ENCODE measurements at places on chromosomes 16 and 17.

- DNase-seq = no peak
These were observed 55.3 kb downstream of the ULK2 start for GRCh38 chr17:19812407-19812806.

DNA sequence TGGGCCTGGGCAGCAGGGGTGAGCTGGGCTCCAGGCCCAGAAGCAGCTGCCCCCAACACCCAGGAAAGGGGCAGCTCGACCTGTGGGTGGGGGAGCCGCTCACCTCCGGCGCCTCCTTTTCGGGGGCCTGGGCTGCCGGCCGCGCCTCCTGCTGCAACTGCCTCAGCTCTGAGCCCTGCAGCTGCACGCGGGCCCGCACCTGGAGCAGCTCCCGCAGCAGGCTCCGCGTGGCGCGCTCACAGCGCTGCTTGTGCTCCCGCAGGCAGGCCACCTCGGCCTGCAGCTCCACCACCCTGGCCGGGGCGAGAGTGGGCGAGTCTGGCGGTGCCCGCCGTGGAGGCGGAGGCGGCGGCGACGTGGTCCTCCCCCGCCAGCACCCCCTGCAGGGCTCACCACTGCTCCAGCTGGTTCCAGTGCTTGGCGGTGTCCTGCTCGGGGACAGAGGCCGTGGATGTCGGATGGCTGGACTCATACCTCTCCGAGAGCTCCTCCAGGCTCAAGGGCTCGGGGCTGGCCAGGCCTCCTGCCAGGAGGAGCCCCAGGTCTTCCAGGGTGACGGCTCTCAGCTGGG lies 868 bp downstream of the CCDC154 start:
- DNase-seq = no peak

DNA sequence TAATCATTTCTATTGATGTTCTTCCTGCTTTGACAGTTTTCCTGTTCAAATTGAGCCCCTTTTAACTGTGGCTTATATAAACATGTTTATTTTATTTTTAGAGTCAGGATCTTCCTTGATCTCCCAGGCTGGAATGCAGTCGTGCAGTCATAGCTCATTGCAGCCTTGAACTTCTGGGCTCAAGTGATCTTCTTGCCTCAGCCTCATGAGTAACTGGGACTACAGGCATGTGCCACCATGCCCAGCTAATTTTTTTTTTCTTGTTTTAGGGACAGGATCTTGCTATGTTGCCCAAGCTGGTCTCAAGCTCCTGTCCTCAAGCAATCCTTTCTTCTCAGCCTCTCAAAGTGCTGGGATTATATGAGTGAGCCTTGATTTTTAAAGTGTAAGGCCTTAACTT lies 14.7 kb downstream of the PHKB start:
- no peak for DNase-seq

DNA sequence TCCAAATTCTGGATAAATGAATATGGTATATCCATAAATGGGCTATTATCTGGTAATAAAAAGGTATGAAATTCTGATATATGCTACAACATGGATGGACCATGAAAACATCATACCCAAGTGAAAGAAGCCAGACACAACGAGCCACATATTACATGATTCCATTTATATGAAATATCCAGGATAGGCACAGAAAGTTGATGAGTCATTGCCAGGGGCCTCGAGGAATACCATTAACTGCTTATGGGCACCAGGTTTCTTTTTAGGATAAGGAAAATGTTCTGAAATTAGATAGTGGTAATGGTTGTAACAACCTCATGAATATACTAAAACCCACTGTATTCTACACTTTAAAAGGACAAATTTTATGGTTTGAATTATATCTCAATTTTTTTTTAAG lies 123.2 kb downstream of the PITPNC1 start:
- no peak for DNase-seq

GRCh38 chr17:58086953-58087352 lies 3.7 kb downstream of the DYNLL2 start:
- DNase-seq = no peak

- peak; percentile 68 for DNase-seq
These were observed 380 bp downstream of the HS3ST3A1 start for GRCh38 chr17:13601322-13601775.

- no peak for DNase-seq
These were observed 34.0 kb downstream of the PLCD3 start for GRCh38 chr17:45098081-45098868.

GRCh38 chr17:38761612-38762011 lies 9.1 kb downstream of the PSMB3 start:
- DNase-seq = no peak

- DNase-seq = no peak
These were observed 52.1 kb upstream of the ZNF750 start for GRCh38 chr17:82891911-82892310.

- no peak for DNase-seq
These were observed 2.4 kb upstream of the TMEM204 start for GRCh38 chr16:1530883-1531637.

DNA sequence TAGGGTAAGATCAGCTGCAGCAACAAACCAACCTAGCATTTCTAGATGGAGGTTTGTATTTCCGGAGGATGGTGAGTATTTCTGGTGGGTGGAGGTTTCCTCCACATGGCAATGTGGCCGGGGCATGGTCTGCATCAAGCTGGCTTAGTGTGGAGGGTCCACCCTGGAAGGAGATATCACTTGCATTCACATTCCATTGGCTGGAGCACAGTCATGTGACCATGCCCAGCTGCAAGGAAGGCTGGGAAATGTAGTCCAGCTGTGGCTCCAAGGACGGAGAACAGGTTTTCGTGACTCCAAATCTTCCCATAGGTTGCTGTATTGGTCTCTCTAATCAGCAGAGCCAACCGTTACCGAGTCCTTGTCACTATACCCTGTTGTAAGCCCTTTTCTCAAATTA lies 68.7 kb downstream of the RAI1 start:
- no peak for DNase-seq

DNA sequence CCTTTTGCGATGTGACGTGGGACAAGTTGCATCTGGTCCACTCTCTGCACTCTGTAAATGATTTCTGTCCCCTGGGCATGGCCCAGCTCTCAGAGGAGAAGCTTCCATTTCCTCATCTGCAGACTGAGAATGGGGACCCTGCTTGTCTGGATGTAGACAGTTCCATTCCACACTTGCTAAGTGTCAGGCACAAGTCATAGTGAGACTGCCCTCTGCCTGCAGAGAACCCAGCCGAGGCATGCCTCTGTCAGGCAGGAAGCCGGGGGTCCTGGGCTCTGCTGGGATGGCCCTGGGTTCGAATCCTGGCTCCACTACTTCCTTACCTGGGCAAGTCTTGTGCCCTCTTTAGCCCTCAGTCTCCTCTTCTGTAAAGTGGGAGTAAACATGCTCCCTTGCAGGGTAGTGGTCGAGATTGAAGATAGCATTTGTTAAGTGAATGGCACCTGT lies 4.1 kb downstream of the MAP2K3 start:
- DNase-seq = no peak

DNA sequence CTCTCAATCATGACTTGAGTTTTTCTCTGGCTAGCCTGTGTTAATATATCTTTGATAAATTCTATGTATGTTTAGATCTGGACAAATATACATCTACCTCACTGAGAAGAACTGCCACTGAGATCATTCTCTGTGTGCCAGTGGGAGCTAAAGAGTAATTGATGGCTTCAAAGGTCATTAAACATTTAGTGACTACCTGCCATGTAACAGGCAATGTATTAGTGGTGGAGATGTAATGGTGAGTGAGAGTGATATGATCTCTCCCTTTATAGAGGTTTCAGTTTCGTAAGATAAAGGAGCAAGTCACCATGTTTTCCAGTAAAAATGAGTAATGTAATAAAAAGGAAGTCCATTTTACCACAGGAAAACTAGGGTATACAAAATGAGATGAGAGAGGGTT lies 235.8 kb upstream of the CDH8 start:
- DNase-seq = no peak

DNA sequence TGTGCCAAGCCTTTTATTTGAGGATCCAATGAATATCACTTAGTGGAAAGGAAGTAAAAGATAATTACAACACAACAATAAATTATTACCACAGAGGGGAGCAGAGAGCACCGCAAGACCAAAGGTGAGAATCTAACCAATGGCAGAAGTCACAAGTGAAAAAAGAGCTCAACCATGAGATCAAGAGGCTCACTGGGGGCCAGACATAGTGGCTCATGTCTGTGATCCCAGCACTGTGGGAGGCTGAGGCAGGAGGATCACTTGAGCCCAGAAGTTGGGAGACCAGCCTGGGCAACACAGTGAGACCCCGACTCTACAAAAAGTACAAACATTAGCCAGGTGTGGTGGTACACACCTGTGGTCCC lies 17.7 kb downstream of the ANKRD11 start:
- no peak for DNase-seq

GRCh38 chr16:86242244-86243122 lies 267.8 kb upstream of the FOXF1 start:
- DNase-seq = no peak

- no peak for DNase-seq
These were observed 125.7 kb downstream of the COPRS start for GRCh38 chr17:31733326-31733725.

DNA sequence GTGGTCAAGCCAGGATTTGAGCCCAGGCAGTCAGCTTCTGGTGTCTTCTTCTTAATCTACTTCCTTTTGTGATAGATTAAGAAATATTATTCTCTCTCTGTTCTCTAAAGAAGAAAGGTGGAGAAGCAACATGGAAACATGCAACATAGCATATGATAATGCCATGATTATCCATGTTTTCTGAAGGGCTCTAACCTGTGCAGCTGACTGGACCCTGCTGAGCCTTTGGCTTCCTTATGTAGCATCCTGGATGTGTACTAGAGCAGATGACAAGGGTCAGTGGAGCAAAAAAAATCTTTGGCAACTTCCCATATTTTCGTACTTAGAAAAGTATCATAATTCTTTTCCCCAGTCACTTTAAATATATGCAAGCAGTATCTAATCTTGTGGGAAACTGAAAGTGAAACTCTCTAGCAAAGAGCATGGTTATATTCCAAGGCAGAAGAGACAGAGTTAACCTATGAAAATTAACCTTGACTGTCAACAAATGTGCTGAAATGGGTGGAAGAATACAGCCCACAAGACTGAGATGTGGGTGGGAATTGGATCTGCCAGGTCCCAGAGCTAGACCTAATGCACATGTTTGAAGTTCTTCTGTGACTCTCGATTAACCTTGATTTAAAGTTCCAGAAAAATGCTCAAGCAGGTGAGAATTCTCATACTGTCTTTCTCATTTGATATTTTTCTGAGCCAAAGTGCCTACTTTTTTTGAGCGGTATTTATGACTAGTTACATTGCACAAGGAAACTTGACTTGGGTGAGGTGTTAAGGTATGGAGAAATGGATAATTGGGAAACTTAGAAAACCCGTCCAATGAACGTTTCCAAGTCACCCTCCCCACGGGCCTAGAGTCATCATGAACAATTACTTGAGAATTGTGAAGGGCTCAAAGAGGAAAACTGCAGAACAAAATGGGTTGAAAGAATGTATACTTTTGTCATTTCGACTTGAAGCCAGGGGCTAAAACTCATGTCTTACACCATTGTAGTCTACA lies 248.6 kb downstream of the FTO start:
- peak; percentile 7 for DNase-seq

GRCh38 chr17:78853926-78854394 lies 13.3 kb upstream of the USP36 start:
- no peak for DNase-seq

GRCh38 chr17:36089888-36090836 lies at the start of gene CCL3:
CCL3 (minus strand) TSS chr17:36090143; CDS start chr17:36090058, 85 bp downstream.
- DNase-seq = no peak

GRCh38 chr16:79369796-79370195 lies 230.7 kb downstream of the MAF start:
- DNase-seq = no peak

GRCh38 chr17:71232801-71233559 lies 887.8 kb upstream of the SOX9 start:
- DNase-seq = no peak

- DNase-seq = no peak
These were observed 22.6 kb upstream of the MAPT start for GRCh38 chr17:45871718-45872117.

DNA sequence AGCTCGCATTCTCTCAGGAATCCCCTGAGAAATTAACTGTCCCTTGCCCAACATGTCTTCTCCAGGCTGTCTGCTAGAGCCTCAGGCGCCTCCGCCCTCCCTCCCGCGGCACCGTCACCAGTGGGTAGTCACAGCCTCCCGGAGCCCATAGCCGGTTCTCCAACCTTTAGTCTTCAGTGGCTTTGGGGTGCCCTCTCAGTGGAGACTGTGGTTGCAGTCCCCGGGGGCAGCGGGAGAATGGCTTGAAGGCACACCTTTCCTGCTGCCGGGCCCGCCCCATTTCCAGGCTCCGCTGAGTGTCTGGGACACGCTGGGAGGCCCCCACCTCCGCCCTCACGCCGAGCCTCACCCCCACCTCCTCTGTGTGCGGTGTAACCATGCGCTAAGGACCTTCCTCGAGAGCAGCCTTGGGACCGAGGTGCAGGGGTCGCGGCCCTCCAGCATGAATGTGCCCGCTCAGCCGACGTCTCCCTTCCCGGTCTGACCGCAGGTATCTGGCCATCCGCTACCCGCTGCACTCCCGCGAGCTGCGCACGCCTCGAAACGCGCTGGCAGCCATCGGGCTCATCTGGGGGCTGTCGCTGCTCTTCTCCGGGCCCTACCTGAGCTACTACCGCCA lies 1.7 kb downstream of the GALR2 start:
- no peak for DNase-seq

DNA sequence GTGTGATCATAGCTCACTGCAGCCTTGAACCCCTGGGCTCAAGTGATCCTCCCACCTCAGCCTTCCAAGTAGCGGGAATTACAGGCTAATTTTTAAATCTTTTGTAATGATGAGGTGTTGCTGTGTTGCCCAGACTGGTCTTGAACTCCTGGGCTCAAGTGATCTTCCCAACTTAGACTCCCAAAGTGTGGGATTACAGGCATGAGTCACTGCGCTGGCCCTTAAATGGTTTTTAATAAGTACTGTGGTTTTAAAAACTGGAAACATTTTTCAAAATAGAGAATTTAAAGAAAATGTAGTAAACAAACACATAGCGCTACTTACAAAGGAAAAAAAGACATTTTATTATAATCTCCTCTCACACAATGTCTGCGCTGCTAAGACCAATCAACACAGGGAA lies 32.2 kb downstream of the MARCHF10 start:
- DNase-seq = no peak

- no peak for DNase-seq
These were observed 460.4 kb upstream of the EEF2KMT start for GRCh38 chr16:5557966-5558365.
